Ovary (tissue), 10 donors: ENCODE measurements at places on chromosomes 5 and 9.

DNA sequence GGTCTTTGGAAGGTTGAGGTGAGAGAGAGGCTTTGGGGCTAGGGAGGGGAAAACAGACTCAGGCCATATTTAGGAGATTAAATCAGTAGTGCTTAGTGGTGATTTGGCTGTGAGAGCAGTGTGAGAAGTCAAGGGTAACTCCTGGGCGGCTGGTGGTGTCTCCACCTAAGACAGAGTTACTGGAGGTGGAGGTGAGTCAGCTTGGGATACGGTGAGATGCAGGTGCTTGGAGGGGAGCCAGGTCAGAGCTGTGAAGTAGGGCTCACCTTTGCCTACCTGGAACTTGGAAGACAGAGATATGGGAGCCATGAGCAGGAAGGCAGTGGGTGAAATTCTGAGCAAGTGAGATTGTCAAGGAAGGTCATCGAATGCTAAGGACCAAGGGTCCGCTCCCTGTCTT lies 24.5 kb downstream of the RGS3 start:
- no peak for DNase-seq

- no peak for DNase-seq
Measured at GRCh38 chr9:129868872-129869486, 33.7 kb downstream of the USP20 start.

DNA sequence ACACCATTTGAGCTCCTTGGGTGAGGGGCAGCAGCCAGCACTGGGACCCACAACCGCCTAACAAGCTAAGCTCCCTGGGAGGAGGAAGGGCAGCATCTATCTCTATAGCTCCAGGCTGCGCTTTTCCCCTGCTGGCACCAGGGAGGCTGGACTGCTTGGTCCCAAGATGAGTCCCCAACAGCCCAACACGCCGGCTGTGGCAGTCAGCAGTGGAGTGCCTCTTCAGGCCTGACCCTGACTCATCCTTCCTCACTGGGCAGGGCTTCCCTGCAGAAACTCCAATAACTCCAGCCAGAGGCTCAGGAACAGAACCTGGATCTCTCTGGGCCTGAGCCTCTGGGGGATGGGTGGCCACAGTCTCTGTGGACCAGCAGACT lies 113.7 kb upstream of the ADAMTS16 start:
- DNase-seq = no peak

DNA sequence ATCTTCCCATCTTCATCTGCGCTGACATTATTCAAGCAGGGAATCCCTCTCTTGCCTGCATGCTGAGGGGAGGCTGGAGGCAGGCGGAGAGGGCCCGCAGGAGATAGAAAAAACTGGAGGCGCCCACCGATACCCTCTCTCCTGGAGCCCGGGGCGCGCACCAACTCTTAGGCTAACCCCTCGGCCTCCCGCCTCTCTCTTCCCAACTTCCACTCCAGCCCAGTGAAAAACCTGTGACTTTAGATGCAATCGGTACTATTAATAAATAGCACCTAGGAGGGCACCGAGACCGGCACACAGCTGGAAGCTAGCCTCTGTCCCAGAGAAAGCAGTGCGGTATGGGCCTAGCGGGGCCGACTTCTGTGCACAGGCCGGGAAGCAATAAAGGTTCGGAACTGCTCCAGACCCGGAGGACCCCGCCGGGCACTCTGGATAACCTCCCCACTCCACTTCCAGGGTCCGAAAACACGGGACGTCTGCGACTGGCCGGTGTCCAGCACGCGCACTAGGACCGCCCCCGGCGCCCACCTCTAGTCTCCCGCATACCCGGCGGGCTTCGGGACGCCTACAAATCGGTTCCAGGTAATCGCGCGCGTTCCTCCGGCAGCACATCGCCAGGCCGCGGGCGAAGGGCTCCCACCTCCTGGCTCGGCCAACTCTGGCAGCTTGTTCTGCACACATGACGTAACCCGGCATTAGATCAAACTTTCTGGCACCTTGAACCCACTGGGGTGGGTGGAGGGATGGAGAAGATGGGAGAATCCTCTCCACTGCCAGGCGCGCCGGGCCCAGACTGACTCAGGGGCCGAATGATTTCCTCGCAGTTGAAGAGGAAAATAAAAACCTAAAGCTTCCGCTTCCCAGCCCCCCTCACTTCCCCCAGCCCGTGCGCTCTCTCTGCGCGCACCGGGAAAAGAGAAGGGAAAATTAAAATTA lies 1.4 kb downstream of the EFNA5 start:
- DNase-seq = peak; percentile 19

- DNase-seq = peak; percentile 38
Measured at GRCh38 chr9:98191671-98192502, 550 bp downstream of the CORO2A start.

DNA sequence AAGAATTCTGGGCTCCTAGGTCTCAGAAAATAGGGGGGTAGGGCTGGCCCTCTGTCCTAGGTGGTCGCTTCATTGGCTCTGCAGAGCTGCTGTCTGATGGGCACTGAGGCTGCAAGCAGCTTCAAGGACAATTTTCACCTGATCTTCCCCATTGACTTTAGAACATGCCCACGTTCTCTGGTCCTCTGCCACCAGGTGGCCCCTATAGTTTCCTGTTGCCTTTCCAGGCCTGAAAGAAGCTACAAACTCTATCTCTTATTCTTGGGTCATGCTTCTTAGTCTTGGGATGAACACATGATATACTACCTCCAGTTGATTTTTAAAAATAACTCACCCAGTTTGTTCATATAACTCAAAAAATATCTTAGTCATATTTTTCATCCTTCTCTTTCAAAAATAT lies 26.3 kb downstream of the SPZ1 start:
- DNase-seq = no peak

GRCh38 chr5:140311011-140311467 lies 8.1 kb upstream of the PFDN1 start:
- DNase-seq = no peak

GRCh38 chr5:113122053-113122452 lies 145.5 kb downstream of the DCP2 start:
- no peak for DNase-seq

DNA sequence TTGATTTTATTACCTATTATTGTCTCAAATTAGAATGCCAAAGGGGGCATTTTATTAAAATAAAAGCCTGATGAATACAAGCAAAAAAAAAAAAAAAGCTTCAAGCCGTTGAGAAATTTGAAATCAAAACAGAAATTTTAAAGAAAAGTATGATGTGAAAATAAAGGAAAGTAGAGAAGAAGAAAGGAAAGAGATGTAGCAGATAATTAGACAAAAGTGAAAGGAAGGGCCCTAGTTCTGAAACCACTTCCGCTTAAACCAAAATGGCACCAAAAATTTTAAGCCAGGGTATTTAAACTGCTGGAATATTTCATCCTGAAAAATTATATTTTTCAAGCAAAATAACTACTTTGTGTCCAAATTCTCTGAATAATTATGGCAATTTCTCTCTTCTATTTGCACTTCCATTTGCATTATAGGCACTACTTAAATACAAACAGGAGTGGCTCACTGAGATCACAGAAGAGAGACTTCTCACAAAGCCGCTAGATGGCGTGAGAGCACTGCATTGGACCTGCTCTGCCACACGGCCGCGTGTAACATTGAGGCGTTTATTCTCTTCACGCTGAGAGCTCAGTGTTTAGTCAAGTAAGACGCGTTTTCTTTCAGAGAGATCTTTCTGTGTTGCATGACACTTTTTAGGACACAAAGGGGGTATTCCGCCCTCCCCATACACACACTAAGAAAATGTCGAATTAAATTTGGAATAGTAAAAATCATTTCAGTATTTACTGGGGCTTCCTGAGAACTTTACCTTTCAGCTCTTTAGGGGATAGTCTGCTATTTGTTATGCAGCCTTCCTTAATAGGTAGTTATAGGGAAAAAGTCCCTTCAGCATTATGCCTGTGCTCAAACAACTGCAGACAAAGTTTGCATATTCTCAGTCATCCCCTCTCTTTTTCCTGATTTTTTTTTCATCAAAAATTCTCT lies 368.4 kb upstream of the CCNH start:
- peak; percentile 78 for DNase-seq

GRCh38 chr5:36178524-36178890 lies 26.6 kb downstream of the SKP2 start:
- no peak for DNase-seq

GRCh38 chr9:31807574-31808256 lies 576.7 kb upstream of the ACO1 start:
- DNase-seq = no peak

- no peak for DNase-seq
Measured at GRCh38 chr9:125492719-125493118, 214.3 kb downstream of the MAPKAP1 start.

- DNase-seq = no peak
Measured at GRCh38 chr5:35197351-35197750, 32.9 kb downstream of the PRLR start.

GRCh38 chr9:128439273-128439672 lies 16.5 kb upstream of the ODF2 start:
- no peak for DNase-seq
